ENCODE measurements at places on chromosomes 11 and 22.

GRCh38 chr11:83120327-83120726 is 36.6 kb upstream of the PCF11 start:
- no peak for DNase-seq

DNA sequence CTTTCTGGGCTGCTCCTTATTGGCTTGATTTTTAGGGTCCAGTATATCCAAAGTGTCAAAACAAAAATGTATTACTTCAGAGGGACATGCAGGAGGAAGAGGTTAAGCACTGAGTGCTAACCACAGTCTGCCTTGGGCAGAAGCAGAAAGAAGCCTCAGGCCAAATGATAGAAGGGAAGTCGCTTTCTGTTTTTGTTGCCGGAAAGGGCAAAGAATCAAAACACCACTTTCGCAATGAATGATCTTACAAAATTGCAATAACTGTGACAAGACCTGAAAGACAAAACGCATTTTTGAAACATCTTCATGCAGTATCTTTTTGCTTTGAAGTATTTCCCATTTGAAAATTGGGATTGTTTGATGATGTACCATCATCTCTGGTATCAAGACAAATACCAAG is 70.1 kb upstream of the PICALM start:
- no peak for DNase-seq

DNA sequence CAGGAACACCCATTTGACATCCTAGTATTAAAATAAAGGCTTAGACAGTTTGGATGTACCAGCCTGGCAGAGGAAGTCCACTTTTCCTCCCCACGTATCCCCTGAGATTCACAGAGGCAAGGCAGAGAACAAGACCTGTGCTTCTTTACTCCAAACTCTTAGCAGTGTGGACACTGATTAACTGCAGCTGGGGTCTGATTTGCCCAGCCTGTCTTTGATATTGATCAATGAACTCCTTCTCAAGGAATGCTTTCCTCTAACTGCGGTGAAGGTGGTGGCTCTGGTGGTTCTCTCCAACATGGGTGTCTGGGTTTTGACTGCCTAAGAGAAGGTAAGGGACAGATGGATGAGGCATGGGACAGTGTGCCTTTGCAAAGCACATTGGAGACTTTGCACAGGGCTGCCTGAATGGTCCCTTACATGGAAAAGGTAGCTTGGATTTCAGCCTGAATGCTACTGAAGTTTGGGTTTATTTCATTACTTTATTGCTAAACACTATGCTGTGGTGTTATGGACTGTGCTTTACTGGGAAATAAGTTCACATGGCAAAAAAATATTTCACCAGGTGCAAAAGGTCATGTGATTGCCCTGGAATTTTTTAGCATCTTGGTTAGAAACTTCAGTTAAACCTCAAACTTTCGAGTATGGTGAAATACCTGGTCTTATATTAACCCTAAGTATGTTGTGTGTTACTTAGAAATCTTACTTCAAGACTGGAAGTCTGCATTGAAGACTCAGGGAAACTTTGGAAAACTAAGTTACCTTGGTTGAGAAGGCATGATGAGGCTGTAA is 1.8 kb downstream of the GAS2 start:
- DNase-seq = no peak

- DNase-seq = no peak
Observed at GRCh38 chr11:67497656-67498291, 7.4 kb downstream of the PITPNM1 start.

GRCh38 chr22:32650553-32651345 is 150.8 kb upstream of the TIMP3 start:
- DNase-seq = no peak

- no peak for DNase-seq
Observed at GRCh38 chr22:32800158-32800882, 1.2 kb upstream of the TIMP3 start.

DNA sequence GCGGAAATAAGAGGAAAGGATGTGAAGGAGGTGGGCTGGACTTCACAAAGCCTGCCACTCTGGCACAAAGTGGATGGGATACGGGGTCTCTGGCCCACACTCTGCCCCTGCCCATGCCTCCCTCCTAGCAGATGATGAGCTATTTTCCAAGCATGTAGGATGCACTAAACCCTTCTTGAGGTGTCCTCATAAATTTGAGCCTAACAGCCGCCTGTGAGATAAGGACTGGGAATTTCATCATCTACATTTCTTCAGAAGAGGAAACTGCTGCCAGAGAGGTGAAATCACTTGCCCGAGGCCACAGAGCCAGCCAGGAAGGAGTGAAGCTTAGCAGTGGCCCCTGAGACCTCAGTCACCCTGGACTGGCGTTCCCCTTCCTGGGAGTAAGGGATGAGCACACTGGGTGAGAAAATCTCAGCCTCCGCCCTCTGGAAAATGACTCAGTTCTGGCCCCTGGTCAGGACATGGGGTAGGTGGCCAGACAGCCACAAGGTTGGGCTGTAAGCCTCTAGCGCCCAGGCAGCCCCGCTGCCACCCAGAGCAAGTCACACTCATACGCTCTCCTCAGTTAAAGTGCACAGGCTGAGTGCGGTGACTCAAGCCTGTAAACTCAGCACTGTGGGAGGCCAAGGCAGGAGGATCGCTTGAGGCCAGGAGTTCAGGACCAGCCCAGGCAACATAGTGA is 27.9 kb downstream of the MB start:
- peak; percentile 38 for DNase-seq

DNA sequence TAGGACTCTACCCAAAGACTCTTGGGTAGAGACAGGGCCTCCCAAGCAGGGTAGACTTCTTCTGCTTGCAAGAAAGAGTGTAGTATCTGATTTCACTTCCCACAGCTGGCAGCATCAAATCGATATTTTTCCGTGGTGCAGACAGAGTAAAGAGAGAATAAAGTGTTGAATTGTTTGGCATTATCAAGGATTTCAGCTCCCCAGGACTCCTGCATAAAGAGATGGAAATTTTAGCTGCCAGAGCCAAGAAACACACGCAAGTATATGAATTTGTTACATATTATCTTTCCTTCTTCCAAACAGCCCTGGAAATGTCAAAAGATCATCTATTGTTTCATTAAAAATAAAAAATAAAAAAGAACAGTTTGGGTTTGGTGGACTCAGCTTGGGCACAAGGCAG is 136.8 kb downstream of the PKNOX2 start:
- DNase-seq = no peak

- no peak for DNase-seq
Observed at GRCh38 chr11:44944181-44944852, 6.4 kb downstream of the TP53I11 start.

- no peak for DNase-seq
Observed at GRCh38 chr11:12026331-12027211, 18.1 kb upstream of the DKK3 start.

DNA sequence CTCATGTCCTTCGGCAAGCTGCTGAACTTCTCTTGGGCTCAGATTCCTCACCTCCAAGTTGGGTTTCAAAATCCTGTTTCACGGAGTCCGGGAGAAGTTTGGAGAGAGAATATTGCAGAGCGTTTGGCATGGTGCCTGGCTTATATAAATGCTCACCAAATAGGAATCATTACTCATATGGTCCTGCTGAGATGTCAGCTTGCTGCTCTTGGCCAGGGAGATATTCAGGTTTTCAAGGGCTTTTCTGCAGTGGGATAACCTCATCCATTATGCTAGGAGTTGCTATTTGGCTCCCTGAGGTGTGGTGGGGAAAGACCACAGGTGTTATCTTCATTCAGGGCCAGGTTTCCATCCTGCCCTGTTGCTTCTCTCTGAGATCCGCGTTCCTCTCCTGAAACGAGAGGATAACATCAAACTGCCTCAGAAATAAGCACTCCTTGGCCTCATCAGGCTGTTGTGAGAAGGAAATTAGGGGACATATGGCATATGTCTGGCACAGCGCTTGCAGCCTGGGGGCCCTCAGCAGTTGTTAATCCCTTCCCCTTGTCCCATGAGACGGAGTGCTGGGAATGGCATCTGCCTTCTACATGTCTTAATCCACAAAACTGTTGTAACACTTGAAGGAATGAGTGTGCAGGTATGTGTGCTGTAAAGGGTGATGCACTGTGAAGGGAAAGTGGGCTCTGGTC is 29.9 kb upstream of the ACER3 start:
- DNase-seq = no peak

DNA sequence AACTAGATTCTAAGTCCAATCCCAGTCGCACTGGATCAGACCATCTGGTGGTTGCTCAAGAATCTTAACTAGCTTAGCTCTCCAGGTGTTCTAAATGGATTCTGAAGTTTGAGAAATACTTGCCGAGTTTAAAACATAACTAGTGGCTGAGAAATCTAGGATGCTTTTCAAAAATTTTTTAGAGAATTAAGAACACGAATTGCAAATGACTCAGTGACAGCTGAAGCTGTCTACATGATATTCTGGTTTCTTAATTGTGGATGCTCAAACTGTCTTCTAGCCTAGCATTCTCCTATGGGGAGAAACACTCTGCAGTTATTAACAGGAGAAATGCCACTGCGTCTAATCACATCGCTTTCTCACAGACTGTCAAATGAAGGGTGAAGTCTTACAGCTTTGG is 20.2 kb upstream of the TP53AIP1 start:
- DNase-seq = no peak

GRCh38 chr11:34439610-34440198 is 970 bp downstream of the CAT start:
- DNase-seq = no peak

- DNase-seq = no peak
Observed at GRCh38 chr22:28012832-28013460, 93.9 kb upstream of the PITPNB start.

GRCh38 chr22:38067028-38067415 is 9.8 kb downstream of the PICK1 start:
- DNase-seq = no peak

- no peak for DNase-seq
Observed at GRCh38 chr11:102099755-102100154, 10.5 kb upstream of the YAP1 start.

DNA sequence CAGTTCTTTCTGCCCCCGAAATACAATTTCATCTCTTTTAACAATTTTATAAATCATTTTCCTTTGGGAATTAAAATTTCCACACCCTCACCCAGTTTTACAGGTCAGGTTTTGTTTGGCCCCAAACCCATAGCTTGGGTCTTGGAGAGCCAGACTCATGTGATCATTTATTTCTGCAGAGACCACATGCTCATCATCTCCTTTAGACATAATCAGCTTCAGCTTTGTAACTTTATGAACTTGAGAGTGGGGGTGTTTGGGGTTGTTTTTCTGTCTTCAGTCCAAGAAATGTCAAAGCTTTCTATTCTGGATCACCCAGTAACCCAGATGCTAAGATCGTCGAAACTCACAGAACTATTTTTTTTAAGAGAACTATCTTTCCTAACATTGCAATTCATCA is 70.9 kb downstream of the DBX1 start:
- DNase-seq = no peak

DNA sequence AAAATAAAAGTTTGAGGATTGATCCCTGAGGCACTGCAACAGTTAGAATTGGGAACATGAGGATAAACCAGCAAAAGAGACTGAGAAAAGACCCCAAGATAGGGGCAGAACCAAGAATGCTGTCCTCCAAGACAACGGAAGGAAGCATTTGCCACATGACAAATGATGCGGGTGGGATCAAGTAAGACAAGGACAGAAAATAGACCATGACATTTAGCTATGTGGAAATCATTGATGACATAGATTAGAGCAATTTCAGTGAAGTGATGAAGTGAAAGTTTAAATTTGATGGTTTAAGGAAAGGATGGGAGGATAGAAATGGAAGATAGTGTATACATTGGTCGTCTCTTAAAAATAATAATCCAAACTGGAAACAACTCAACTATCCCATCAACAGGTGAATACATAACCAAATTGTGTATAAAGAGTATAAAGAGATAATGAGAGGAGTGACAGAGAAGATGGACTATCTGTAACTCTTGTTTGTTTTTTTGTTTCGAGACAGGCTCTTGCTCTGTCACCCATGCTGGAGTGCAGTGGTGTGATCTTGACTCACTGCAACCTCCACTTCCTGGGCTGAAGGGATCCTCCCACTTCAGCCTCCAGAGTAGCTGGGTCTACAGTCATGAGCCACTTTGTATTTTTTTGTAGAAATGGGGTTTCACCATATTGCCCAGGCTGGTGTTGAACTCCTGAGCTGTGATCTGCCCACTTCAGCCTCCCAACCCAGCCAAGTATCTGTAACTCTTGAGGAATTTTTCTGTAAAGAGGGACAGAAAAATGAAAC is 48.7 kb upstream of the FDX1 start:
- DNase-seq = no peak

DNA sequence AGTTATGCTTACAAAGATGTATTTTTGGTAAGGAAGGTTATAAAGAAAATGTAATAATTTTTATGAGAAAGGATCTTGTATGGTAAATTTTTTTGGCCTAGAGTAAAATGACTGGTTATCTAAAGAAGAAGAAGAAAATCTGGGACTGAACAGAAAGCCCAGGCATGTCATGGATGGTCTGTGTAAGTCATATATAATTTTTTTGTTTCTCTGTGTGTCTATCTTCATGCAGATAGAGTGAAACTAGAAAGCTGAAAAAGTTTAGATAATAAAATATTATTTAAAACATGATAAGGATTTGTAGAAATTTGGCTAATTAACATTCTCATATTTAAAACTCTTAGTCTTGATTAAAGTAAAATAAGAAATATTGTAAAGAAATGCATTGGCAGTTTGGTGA is 27.6 kb upstream of the MPEG1 start:
- DNase-seq = no peak

DNA sequence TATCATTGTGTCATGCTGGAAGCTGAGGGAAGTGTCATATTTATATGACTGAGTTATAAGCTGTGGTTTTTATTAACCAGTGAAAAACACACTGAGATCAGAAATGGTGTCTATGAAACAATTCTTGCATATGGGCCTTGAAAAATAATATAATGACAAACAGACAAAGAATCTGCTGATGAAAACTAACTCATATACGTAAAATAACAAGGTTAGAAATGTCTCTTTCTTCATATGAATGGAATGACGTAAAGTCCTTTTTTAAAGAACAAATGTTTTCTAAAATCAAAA is 48.8 kb upstream of the PHF21B start:
- no peak for DNase-seq

- DNase-seq = no peak
Observed at GRCh38 chr11:35274909-35275785, 136.2 kb downstream of the CD44 start.

GRCh38 chr11:107566569-107566968 is 1.0 kb upstream of the ALKBH8 start:
- DNase-seq = no peak

- no peak for DNase-seq
Observed at GRCh38 chr22:48088926-48089536, 1326.6 kb downstream of the TBC1D22A start.

DNA sequence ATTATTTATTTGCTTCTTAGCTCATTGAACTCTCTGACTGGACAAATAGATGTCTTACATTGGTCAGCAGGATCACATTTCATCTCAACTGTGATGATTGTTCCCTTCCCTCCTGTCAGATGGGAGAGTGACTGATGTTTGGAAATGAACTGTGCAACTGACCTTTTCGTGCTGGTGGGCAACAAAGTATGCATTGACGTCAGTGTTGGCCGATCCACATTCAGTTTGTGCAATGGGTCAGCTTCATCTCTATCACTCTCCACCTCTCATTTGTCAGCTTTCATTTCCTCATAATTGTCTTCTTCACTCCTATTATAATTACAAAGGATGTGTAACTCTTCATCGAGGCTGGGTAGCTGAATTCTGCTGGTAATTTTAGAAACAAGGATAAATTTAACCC is 71.3 kb downstream of the PPP2R1B start:
- DNase-seq = no peak

- DNase-seq = no peak
Observed at GRCh38 chr22:17065433-17065832, 19.4 kb upstream of the IL17RA start.

GRCh38 chr11:84612645-84613044 is 1014.5 kb downstream of the DLG2 start:
- no peak for DNase-seq
